ENCODE measurements at places on chromosomes 3 and 15.

- DNase-seq: no peak
Measured at GRCh38 chr15:72229076-72229946, 1.7 kb downstream of the PKM start.

- no peak for DNase-seq
Measured at GRCh38 chr15:96066126-96066525, 264.4 kb upstream of the NR2F2 start.

DNA sequence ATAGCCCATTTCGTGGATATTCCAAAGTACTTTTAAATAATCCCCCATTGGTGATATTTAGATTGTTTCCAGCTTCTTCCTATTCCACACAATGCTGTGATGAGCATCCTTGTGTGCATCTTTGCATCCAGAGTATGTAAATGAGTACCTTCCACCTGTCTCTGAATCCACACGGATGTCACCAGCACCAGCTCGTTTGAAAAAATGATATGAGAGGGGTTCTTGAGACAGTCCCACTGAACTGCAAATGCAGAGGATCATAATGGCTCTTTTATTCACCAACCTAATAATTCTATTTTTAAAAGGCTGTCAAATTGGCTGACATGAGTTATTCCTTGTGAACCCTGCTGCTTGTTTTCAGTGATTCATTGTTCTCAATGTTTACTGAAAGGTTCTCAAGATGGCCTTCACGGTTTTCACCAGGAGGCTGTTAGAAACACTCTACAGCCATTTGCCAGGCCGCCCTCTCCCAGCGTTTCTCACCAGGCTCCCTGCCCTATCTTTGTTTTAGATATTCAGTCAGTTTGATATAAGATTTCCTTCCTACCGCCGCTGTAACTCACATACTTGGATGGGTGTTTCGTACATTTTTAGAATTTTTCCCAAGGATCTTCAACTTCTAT is 96.7 kb upstream of the PTPRG start:
- DNase-seq: no peak

DNA sequence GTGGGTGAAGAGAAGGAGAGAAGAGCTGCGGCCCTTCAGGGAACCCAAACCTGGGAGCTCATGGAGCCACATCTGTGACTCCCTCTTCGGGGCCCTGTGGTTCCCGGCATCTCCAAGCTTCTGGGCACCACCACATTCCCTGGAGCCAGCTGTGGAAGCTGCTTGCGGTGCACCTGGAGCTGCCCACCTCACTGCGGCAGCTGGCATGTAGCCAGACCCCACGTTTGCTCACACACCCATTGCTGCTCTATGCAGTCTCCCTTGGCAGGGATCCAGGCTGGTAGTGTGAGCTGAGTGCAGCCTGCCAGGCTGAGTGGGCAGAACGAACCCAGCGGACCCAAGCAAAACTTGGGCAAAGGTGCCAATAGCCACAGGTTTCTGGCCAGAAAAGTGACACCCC is 16.8 kb upstream of the PLA2G4E start:
- DNase-seq: no peak

- DNase-seq: no peak
Measured at GRCh38 chr3:21414506-21414905, 336.5 kb downstream of the ZNF385D start.

GRCh38 chr3:134060561-134061385 is 31.0 kb upstream of the SLCO2A1 start:
- DNase-seq: no peak

DNA sequence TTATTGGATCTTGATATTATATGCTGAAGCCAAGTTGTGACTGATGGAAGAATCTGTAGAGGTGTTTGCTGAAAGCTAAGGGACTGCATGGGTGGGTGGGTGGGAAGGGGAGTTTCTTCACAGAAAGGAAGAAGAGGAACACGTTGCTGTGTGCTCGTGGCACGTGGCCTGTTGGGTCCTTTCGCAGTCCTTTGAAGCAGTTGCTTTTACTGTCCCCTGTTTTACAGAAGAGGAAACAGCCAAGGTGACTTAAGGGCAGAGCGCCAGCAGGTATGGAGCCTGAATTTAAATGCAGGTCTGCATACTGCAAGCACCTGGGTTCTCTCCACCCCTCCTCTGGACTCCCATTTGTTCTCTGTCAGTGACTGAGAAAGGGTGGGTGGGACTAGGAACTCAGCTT is 59.4 kb upstream of the PRR23C start:
- no peak for DNase-seq

DNA sequence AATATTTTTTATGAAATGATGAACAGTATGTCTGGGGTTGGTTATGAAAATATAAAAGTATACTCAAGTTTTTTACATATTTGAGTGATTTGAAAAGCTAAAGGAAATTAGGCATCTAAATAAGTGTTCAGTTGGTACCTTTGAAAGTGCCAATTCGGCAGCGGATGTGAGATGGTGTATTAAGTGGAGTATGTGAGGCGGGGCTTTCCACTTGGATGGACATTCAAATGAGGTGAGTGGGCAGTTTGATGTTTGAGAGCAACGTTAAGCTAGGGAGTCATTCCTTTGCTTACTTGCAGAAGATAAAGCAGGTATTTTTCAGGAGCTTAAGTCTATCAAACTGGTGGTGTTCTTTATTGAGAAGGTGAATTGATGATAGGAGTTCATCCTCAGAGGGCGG is 189.0 kb upstream of the GOLIM4 start:
- no peak for DNase-seq

- no peak for DNase-seq
Measured at GRCh38 chr3:50293079-50293801, 1.0 kb upstream of the IFRD2 start.

GRCh38 chr3:79253704-79254103 is 514.1 kb downstream of the ROBO1 start:
- no peak for DNase-seq

DNA sequence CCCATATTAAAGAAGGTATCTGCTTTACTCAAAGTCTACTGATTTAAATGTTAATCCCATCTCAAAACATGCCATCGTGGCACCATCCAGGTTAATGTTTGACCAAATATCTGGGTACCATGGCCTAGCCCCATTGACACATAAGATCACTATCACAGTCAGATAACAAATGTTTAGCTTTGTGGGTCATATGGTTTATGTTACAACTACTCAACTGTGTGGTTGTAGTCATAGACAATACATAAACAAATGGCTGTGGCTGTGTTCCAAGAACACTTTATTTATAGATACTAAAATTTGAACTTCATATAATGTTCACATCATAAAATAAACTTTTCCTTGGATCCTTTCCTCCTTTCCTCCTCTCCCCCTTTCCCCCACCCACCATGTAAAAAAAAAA is 9.8 kb upstream of the SNRPN start:
- no peak for DNase-seq

DNA sequence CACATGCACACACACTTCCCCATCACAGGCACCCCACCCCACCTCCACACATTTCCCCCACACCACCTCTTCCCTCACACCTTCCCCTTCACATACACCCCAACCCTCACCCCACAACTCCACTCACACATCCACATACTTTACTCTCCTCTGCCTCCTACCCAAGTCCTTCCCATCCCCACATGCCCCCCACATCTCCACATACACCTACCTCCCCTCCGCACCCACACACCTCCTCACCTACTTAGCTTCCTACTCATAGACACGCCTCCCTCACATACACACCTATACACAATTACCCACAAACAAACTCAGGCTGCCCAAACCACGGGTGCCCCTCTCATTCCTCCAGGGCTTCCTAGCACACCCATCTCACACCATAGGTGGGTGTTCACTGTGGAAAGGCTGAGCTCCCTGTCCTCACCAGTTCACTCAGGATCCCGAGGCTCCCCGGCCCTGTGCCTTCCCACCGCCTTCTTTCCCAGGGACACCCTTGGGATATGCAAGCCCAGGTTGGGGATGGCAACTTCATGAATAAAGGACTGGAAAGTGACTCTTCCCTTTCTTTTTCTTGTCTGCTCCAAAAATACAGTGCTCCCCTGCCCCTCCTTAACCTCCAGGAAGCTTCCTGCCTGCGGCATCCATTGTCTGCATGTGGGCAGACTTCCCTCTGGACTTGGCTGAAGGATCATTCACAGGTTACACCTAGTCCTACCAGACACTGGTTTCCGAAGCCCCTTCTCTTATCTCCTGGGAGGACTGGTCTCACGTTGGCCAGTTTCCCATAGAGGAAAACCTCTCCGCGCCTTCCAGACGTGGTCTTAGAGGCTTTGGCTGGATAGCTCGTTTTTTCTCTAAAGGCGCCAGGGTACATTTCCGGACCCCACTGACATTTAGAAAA is 61.5 kb downstream of the SLCO2A1 start:
- DNase-seq: no peak

DNA sequence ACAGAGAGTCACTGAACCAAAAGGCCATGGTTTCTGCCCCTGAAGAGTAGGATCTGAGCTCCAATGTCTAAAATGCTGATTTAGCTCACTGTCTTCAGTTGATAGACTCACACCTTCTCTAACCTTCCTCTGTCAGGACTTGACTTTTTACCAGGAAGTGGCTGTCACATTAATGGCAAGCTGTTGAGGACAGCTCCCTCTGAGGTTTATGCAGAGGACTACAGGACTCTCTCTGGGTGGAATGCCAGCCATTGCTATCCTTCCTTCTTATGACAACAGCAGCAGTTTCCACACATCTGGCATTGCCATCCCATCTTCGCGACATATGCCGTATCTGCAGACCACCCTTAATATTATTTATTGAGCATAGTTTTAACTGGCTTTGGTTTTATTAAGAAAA is 103.8 kb upstream of the PRICKLE2 start:
- no peak for DNase-seq

GRCh38 chr3:173397161-173398110 is at the start of gene NLGN1:
TSS of gene NLGN1 (plus strand) at chr3:173397744.
- DNase-seq: no peak

DNA sequence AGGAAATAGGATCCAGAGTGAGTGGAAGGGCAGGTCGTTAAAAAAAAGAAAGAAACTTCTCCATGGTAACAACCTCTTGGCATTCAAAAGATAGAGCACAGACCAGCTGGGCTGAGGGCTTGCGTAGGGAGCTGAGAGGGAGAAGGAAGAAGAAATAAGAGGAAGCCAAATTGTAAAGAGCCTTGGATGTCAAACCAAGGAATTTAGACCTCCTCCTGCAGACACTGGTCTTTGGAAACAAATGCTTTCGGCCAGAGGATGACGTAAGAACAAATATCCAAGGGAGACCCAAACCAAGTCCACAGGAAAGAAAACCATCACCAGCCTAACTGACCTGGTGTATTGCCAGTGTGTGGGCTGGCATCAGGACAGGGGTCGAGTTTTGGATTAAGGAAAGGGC is 155.2 kb downstream of the UACA start:
- no peak for DNase-seq

DNA sequence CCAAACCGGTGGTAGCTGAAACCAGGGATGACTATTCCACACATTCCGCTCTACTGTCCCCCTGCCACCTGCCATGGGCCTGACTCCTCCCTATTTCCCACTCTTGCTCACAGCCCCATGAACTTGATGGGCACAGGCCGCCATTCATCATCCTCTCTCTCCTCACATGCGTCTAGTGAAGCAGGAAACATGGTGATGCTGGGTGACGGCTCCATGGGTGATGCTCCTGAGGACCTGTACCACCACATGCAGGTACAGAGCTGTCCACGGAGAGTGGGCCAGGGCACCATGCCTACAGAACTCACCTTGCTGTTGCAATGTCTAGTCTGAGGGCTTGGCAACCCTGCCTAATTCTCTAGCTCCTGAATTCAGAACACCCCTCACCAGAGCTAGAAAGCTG is 23.3 kb upstream of the MANF start:
- DNase-seq: no peak

DNA sequence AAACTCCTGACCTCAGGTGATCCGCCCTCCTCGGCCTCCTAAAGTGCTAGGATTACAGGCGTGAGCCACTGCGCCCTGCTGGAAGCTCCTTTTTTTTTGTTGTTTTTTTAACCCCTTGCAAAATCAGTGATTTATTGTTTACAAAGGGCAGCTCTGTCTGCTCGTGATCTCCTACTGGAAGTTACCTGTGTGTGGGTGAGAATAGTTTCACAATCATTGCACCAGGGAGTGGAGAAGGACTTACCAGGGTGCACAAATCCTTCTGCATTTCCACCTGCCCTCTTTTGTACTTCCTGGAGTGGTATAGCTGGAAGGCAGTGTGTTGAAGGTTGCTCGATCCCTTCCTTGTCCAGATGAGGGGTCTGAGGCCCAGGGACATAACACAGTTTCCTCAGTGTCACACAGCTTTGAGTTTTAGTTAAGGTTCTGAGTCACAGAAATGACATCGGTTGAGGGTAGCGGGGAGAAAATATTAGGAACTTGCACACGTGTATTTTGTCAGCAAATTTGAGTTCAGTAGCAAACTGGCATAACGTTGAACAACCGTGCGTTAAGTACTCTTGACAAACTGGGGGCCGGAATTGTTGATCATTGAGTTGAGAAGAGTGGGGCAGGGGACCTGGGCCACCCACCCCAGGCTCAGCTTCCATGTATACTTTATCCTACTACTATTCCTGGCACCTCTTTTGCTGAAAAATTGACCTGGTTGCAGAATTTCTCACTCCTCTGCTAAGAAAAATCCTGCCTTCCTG is 11.3 kb upstream of the TRAK1 start:
- no peak for DNase-seq

GRCh38 chr3:62607287-62608029 is 234.1 kb upstream of the FEZF2 start:
- DNase-seq: no peak

DNA sequence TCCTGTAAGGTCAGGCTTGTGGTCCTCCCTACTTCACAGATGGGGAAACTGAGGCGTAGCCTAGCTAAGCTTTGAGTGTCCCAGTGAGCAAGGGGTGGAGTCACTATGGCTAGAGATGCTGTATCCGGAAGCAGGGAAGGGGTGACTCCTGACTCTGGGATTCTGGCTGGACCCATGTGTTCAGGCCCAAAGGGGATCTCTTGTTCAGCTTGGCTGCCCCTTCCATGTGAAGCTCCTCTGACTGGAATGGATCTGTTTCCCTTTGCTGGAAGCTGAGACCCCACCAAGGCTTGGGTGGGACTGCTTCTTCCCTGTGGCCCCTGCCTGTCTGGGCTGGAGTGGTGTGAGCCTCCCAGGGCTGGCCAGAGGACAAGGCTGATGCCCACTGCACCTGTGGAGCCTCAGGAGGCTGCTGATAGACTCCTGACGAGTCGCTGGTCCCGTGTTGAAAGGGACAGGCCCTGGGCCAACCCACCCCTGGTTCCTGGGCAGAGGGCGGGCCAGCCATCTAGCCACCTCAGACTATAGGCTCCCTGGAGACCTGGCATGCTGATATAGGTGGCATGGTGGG is 1.0 kb downstream of the MAPKAPK3 start:
- no peak for DNase-seq

- DNase-seq: no peak
Measured at GRCh38 chr3:112013784-112014143, 15.0 kb downstream of the TAGLN3 start.

DNA sequence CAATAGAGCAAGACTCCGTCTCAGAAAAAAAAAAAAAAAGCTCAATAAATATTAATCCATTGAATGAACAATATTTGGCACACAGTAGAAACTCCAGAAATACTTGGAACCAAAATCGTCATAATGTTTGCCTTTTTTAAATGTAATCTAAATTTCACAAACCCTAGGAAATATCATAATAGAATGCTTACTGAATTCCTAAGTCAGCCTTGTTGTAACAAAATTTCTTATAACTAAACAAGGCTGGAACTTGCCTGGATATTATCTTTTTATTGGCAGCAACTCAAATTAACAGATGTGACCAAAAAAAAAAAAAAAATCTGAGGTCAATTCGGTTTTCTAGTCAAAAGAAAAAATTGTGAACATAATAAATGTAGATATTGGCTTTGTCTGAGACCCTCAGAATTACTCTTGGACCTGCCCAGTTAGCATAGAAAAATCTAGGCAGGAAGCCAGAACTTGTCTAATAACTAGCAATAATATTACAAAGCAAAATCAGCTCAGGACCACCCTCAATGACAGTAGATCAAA is 33.3 kb downstream of the GABPB1 start:
- DNase-seq: no peak

- DNase-seq: no peak
Measured at GRCh38 chr15:25173241-25174028, 218.6 kb downstream of the SNRPN start.
